ENCODE measurements at places on chromosomes 7 and 10. TPM values are rescaled to one million over a fixed set of nuclear protein-coding genes. Genes with fewer than 3 reads are reported as not detected.

Gene SKIDA1
- 2.8 TPM for total RNA-seq

Gene MLXIPL
- total RNA-seq = not detected

Gene FZD8
- total RNA-seq = 5.6 TPM

Gene ODAD2
- 0.49 TPM for total RNA-seq

Gene OR9A2
- total RNA-seq = not detected

Gene OR6V1
- not detected for total RNA-seq

Gene FFAR4
- not detected for total RNA-seq

Gene CYP3A7
- not detected for total RNA-seq

Gene HMX2
- total RNA-seq = not detected

Gene SLC18A2
- total RNA-seq = not detected

Gene LBX1
- not detected for total RNA-seq

Gene HOGA1
- total RNA-seq = 1.5 TPM

Gene LLCFC1
- total RNA-seq = not detected

Gene EFCAB10
- total RNA-seq = not detected

Gene CPA5
- total RNA-seq = not detected

Gene ARHGAP22
- 55.5 TPM for total RNA-seq

Gene OR2A1
- total RNA-seq = 0.12 TPM

Gene GHITM
- total RNA-seq = 129 TPM

Gene STEAP1B
- 11.4 TPM for total RNA-seq

Gene SLC4A2
- 82.3 TPM for total RNA-seq
